ENCODE measurements at places on chromosomes 1 and 21. TPM values are rescaled to one million over a fixed set of nuclear protein-coding genes. Genes with fewer than 3 reads are reported as not detected.

TTLL7 gene
- polyA plus RNA-seq: 7.7 TPM

PGM1 gene
- polyA plus RNA-seq: 264 TPM

LCE3D gene
- not detected for polyA plus RNA-seq

C8A gene
- not detected for polyA plus RNA-seq

TRIM46 gene
- 2.9 TPM for polyA plus RNA-seq

FAM110D gene
- 8.1 TPM for polyA plus RNA-seq

IFNLR1 gene
- 9.4 TPM for polyA plus RNA-seq

FYB2 gene
- polyA plus RNA-seq: 0.45 TPM

DMRTA2 gene
- not detected for polyA plus RNA-seq

FOXD3 gene
- not detected for polyA plus RNA-seq

RYR2 gene
- polyA plus RNA-seq: 34.4 TPM

EPHA8 gene
- polyA plus RNA-seq: 13.2 TPM

SPRR3 gene
- polyA plus RNA-seq: not detected

DNALI1 gene
- polyA plus RNA-seq: 23.5 TPM

C1orf115 gene
- 9.7 TPM for polyA plus RNA-seq
